H4 (cell line): ENCODE measurements at places on chromosomes 12 and 14. TPM values are rescaled to one million over a fixed set of nuclear protein-coding genes. Genes with fewer than 3 reads are reported as not detected.
A peak's percentile ranks its signal among the peaks of the same experiment; 100 is the strongest.

The C14orf132 gene
- 7.4 and 9.4 TPM in 2 replicates for total RNA-seq

GRCh38 chr12:94305130-94305957, 154.3 kb downstream of the CEP83 start:
- peak; percentile 30 for DNase-seq

DNA sequence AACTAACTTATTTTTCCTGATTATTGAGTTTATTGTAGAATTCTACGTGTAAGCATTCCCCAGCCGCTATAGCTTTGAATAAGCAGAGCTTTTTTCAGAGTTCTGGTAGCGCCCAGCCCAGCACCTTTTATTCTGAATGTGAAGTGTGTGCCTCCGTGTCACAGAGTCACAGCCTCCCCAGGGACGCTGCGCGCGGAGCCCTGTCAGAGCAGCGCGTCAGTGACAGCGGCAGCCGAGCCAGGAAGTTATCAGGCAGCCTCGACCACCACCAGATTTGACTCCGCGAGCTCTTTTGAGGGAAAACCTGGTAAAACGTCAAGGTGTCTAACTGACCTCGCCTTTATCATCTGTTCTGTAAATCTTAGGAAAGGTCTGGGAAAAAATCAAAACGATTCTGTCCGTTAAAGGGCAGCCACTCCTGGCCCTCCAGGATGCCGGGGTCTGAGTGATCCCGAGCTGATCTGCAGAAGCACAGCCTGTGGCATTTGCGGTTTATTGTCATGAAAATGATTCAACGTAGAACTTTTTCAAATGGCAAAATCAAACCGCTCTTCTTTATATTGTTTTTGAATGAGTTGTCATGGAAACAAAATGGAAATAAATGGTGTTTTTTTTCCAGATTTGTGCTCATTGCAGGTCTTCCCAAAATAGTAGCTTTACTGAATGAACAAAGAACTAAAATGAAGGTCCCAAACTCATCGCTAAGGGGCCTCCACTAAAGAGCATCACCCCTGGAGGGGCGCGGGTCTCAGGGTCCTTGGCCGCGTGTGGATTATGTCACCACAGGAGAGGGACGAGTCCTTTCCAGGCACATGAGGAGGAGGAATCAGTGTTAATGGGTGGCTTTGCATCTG, 43.1 kb upstream of the MMP17 start:
- no peak for DNase-seq

DNA sequence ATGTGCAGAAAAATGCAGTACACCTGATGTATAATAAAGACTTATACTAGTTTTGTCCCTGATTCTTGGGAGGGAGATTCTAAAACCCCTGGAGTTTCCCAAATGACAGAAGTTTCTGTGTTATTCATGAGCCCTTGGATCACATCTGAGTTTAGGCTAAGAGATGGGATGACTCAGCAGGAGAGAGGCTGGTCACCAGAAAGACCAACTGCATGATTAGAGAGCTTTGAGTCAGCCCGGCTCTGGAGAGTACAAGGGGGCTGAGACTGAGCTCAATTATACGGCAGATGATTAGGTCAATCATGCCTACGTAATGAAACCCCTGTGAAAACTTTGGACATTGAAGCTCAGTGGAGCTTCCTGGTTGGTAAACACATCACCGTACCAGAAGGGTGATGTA, 174.2 kb downstream of the SSPN start:
- DNase-seq, result peak; percentile 72

The FZD10 gene
- 0.04 and 0.19 TPM in 2 replicates for total RNA-seq
